ENCODE measurements at places on chromosomes 4 and X.
A peak's percentile ranks its signal among the peaks of the same experiment; 100 is the strongest.

DNA sequence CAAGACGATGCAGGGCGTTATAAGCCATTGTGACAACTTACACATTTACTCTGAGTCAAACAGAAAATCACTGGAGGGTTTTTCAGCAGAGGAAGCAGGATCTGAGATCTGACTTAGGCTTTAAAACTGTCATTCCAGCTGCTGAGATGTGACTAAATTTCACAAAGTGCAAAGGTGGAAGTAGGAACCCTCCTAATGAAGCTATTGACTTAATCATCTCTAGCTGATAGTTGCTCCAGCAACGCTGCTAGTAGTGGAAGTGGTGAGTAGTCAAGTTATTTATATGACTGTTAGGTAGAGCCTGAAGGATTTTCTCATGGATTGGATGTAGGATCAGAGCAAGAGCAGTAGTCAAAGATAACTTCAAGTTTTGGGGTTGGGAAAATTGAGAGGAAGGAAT, 218.6 kb downstream of the GRID2 start:
- no peak for DNase-seq

- DNase-seq: no peak
These were observed 40.9 kb downstream of the TSC22D3 start for GRCh38 chrX:107734646-107735045.

- no peak for DNase-seq
These were observed 113.7 kb downstream of the BMP15 start for GRCh38 chrX:51024106-51024696.

DNA sequence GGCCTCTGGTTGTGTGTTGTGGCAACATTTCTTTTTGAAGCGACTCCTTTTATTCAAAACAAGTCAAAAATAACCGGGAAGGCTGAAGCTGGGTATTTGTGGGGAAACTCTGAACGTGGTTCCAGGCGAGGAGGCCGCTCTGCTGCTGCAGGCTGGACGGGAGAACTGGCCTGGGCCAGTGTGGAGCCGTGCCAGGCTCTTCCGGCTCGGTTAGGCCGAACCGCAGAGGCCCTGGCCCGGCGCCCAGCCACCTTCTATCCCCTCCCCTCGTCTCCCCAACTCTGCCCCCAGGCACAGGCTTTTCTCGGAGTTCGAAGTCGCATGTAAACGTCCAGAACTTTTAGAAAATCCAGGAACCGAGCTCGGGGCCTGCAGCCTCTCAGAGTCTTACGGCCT, 2.4 kb upstream of the BCOR start:
- peak; percentile 43 for DNase-seq

DNA sequence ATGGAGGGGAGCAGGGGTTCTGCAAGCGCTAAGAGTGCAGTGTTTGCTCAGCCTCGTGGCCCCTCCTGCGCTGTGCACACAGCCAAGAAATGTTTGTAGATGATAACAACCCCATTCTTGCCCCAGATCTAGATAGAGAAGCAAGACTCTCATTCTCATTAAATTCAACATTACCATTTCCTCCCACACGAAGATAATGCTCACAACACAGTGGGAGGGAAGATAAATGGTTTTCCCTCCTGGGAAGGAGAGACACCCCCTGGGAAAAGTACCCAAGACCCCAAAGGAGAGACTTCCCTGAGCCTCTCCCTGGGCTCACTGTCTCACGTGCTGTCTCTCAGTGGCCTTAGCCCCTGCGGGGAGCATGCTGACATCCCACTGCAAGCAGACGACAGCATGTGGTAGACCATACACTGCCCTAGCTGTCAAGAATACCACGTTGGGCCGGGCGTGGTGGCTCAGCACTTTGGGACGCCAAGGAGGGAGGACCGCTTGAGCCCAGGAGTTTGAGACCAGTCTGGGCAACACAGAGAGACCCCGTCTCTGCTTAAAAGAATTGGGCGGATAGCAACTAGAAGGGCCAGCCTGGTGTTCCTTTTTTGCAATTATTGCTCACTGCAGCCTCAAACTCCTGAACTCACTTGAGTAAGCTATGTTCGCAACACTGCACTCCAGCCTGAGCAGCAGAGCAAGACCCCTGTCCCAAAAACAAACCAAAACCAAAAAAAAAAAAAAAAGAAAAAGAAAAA, 34.9 kb upstream of the IQSEC2 start:
- DNase-seq: no peak

GRCh38 chrX:72060921-72061490, 70.7 kb downstream of the RTL5 start:
- no peak for DNase-seq

DNA sequence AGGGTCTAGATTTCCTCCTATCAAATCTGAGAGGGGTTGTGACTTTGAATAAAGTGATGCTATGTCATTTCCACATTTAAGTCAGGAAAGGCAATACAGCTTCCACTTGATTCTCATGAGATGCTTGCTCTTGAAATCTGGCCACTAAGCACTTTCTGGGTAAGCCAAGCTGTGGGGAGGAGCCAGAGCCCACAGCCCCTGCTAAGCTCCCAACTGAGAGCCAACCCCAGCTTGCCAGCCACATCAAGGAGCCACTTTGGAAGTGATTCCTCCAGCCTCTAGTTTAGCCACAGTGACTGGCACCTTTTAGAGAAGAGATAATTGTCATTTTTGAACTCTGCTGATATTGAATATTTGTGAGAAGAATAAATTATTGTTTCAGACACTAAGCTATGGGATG, 1441.5 kb upstream of the IGFBP7 start:
- no peak for DNase-seq

DNA sequence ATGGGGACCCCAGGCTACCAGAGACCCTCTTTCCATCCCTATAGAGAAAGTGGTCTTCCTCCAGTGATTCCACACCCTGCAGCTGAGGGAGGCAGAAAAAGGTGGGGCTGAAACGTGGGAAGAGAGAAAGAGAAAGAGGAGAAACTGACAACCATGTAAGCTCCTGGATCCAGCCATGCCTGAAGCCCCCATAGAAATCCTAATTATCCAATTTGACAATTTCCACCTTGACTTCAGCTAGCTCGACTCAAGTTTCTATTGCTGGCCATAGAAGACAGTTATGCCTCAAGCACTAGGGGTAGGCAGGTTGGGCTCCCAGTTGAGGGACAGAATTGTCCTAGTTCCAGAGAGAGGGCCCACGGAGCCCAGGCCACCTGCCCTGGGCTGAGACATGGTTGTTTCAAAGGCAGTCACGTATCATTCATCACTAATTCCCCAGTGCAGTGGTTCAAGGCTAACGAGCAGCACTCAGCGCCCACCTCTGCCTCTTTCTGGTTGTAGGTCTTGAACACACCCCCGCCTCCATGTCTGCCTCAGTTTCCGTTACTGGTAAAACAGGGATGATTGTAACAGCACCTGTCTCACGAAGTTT, 39.8 kb upstream of the ASMTL start:
- DNase-seq: no peak
